Smooth muscle cell of bladder (primary cell): ENCODE measurements at places on chromosomes 11 and 22. TPM values are rescaled to one million over a fixed set of nuclear protein-coding genes. Genes with fewer than 3 reads are reported as not detected.

The FAM83F gene
- under 0.01 and 0.09 TPM in 2 replicates for total RNA-seq

The MPPED2 gene
- total RNA-seq = not detected in 2 replicates

The MFRP gene
- not detected in 2 replicates for total RNA-seq

The PHLDB1 gene
- 48.4 and 108 TPM in 2 replicates for total RNA-seq

The NLRP10 gene
- total RNA-seq = 0.09 and 0.14 TPM in 2 replicates

The PATE2 gene
- total RNA-seq = not detected in 2 replicates

The TMPRSS5 gene
- total RNA-seq = 0.14 and 0.18 TPM in 2 replicates

The VSIG10L2 gene
- 0.14 TPM in 1 of 2 replicates, not detected in the other for total RNA-seq

The DGAT2 gene
- 4.4 and 4.8 TPM in 2 replicates for total RNA-seq

The PELI3 gene
- 16.1 and 22.7 TPM in 2 replicates for total RNA-seq

The RIC3 gene
- total RNA-seq = not detected in 2 replicates

The PLEKHB1 gene
- total RNA-seq = 0.74 and 0.85 TPM in 2 replicates

The DRD4 gene
- 0.18 TPM in 1 of 2 replicates, not detected in the other for total RNA-seq

The LRRN4CL gene
- 10.6 and 11.7 TPM in 2 replicates for total RNA-seq

The GLYATL1 gene
- 0.57 TPM in 1 of 2 replicates, not detected in the other for total RNA-seq

The FXYD6 gene
- total RNA-seq = 0.37 TPM in 1 of 2 replicates, not detected in the other

The PIH1D2 gene
- total RNA-seq = 1.5 and 1.6 TPM in 2 replicates

The MMP27 gene
- total RNA-seq = under 0.01 TPM in 1 of 2 replicates, not detected in the other

The AMPD3 gene
- 5.2 and 6.5 TPM in 2 replicates for total RNA-seq

The OR51Q1 gene
- not detected in 2 replicates for total RNA-seq

The OVCH2 gene
- not detected in 2 replicates for total RNA-seq

The MPZL2 gene
- total RNA-seq = under 0.01 TPM in 1 of 2 replicates, not detected in the other

The SLC15A3 gene
- total RNA-seq = 13.8 and 15.8 TPM in 2 replicates

The POLR3H gene
- total RNA-seq = 20.6 and 27.0 TPM in 2 replicates

The SCGB2A2 gene
- not detected in 2 replicates for total RNA-seq

The IGF2 gene
- total RNA-seq = 1.8 and 7.3 TPM in 2 replicates

The SMIM35 gene
- not detected in 2 replicates for total RNA-seq

The BARX2 gene
- not detected in 2 replicates for total RNA-seq

The TBX1 gene
- total RNA-seq = not detected in 2 replicates

The NAV2 gene
- 1.7 and 4.1 TPM in 2 replicates for total RNA-seq

The TXNRD2 gene
- total RNA-seq = 18.5 and 21.9 TPM in 2 replicates

The HRAS gene
- 66.3 and 70.2 TPM in 2 replicates for total RNA-seq

The FGF4 gene
- not detected in 2 replicates for total RNA-seq

The P2RX3 gene
- not detected in 2 replicates for total RNA-seq

The DCDC1 gene
- total RNA-seq = under 0.01 and 0.09 TPM in 2 replicates

The BDNF gene
- 16.7 and 48.4 TPM in 2 replicates for total RNA-seq

The MAPK8IP1 gene
- total RNA-seq = 7.7 and 8.1 TPM in 2 replicates

The OR51M1 gene
- not detected in 2 replicates for total RNA-seq

The CEND1 gene
- total RNA-seq = 0.28 and 0.85 TPM in 2 replicates

The GPHA2 gene
- total RNA-seq = not detected in 2 replicates

The INSC gene
- under 0.01 TPM in 1 of 2 replicates, not detected in the other for total RNA-seq

The MCHR1 gene
- total RNA-seq = 1.00 and 2.4 TPM in 2 replicates

The APOA4 gene
- not detected in 2 replicates for total RNA-seq

The PRG3 gene
- total RNA-seq = not detected in 2 replicates

The CFAP300 gene
- total RNA-seq = 11.0 and 12.1 TPM in 2 replicates

The RAC2 gene
- 2.4 and 2.8 TPM in 2 replicates for total RNA-seq

The OR56A1 gene
- total RNA-seq = not detected in 2 replicates

The ME3 gene
- total RNA-seq = 24.6 and 30.2 TPM in 2 replicates

The BET1L gene
- 15.8 and 19.8 TPM in 2 replicates for total RNA-seq

The MRGPRE gene
- not detected in 2 replicates for total RNA-seq

The MRGPRX4 gene
- under 0.01 TPM in 1 of 2 replicates, not detected in the other for total RNA-seq

The GUCY1A2 gene
- total RNA-seq = 0.14 and 0.28 TPM in 2 replicates
